Uterus (tissue), 4 donors: ENCODE measurements at places on chromosomes 12 and 14. TPM values are rescaled to one million over a fixed set of nuclear protein-coding genes. Genes with fewer than 3 reads are reported as not detected.

- DNase-seq: peak; percentile 52
Observed at GRCh38 chr14:105476097-105476830, 1.6 kb downstream of the CRIP2 start.

- DNase-seq: no peak
Observed at GRCh38 chr14:26443654-26444053, 154.2 kb downstream of the NOVA1 start.

GRCh38 chr12:18859400-18859799, 121.5 kb downstream of the CAPZA3 start:
- no peak for DNase-seq

DNA sequence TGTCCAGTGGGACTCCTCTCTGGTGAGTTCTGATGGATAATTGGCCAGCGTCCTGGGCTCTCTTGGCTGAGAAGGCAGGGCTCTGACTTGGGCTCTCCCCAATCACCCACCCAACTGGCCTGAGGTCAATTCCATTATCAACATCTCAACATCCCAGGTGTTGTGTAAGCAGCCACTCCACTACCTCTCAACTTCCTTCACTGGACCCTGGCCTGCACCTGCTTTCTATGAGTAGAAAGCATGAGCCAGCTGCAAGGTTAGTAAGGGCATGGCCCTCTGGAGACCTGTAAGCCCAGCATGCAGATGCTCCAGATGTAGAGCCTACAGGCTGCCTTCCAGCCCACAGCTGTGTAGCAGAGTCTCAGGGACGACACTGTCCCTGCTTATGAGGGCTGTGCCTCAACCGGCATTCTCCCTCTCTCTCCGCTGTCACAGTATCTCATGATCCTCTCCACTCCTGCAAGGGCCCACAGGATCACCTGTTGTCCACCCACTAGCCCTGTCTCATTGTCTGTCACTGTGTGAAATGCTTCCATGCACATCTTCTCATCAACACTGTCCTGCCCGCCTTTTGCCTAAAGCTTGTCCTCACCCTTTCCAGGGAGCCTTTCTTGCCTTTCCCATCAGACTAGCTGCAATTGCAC, 5.4 kb upstream of the KRT81 start:
- no peak for DNase-seq

DNA sequence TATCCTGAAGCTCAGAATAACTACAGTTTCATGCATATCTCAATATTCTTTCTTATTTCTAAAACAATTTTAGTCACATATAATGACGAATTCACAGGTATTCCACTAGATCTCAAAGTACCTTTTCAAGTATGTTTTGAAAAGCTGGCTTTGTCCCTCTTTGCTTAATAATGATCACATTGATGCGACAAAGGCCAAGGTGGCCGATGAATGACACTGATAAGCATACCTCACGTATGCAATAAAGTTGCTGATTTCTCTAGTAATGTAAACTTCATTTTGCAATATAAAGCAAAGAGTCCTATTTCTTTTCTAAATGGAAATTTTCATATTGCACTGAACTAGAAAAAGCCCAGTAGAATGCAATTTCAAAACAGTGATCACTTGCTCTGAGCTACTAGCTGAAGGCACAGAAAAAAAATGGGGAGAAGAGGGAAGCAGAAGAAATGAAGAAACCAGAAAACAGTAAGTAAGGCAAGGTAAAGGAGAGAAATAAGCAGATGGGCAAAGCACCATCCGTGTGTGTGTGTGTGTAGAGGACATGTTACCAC, 29.3 kb downstream of the FGD6 start:
- no peak for DNase-seq

GRCh38 chr12:16881986-16882570, 276.1 kb upstream of the LMO3 start:
- no peak for DNase-seq

DNA sequence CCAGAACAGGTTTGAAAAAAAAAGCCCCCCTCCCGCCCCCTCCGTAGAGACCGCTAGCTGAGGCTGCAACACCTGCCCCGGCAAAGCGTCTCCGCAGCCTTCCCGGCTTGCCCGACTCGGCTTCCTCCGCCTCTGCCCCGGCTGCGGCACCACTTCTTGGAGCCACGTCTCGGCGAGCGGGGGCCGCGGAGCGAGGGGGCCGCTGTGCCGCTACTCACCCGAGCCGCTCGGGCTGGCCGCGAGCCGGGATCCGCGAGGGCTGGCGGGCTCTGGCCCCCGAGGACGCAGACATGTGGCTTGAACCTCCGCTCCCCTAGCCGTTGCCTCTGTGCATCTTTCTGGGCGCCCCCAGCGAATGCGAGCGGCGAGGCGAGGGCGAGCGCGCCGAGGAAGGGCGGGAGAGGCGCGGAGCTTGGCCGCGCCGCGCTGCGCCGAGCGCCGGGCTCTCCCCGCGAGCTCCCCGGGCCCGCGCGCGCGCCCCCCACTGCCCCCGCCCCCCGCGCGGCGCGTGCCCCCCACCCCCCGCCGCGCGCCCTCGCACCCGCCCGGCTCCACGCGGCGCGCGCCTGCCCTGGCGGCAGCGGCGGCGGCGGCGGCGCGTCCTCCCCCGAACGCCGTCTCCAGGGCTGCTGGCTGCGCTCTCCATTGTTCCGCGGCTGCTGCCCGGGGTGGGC, 249.5 kb downstream of the APAF1 start:
- no peak for DNase-seq

DNA sequence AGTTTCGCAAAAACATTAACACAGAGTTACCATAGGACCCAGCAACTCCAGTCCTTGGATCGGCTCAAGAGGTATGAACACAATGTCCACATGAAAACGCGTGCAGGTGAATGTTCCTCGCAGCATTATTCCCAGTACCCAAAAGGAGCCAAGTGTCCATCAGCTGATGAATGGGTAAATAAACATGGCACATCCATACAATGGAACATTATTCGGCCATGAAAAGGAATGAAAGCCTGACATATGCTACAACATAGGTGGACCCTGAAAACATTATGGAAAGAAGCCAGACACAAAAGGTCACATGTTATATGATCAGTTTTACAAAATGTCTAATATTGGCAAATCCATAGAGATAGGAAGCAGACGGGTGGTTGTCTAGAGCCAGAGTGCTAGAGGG, 9.1 kb downstream of the RILPL1 start:
- no peak for DNase-seq

DNA sequence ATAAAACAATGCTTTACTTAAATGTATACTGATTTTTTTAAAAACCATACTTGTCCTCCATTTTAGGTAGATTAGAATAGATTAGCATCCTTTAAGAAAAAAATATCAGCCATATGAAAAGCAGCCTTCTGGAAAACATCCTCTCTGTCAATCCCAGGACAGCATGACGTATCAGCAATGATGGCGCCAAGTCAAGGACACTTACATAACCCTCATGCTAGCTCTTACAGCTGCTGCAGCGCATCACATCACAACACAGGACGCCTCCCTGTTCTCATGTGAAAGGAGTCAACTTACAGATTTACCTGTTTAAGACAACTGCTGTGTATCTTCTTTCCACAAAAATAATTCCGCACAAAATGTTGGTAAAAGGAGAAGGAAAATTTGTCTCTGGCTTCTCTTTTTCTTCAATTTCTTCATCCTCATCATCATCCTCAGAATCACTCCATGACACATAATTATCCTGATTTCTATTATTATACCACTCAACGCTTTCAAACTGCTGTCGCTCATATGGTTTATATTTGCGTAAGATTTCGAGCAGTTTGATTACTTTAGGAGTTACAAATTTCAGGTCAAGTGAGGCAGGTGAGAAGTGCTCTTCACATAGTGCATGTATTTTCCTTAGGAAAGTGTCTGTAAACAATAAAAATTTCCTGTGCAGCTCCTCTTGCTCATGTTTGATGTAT, 33.3 kb downstream of the DICER1 start:
- no peak for DNase-seq

- DNase-seq: no peak
Observed at GRCh38 chr14:59271734-59272133, 83.3 kb downstream of the DAAM1 start.

DNA sequence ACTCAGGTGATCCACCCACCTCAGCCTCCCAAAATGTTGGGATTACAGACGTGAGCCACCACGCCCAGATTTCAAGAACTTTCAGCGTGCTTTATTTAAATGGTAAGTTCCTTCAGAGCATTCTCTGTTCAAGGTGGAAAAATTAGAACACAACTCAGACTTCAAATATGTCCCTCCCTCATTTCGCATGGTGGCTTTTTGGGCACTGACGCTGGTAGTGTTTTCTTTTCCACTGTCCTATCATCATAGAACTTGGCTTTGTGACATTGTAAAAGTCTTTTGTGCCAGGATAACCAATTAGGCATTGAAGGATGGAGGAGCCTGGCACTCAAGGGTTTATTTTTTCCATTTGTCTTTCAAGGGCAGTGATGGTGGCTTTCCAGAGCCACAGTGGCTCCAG, 190.8 kb downstream of the NUAK1 start:
- no peak for DNase-seq

DNA sequence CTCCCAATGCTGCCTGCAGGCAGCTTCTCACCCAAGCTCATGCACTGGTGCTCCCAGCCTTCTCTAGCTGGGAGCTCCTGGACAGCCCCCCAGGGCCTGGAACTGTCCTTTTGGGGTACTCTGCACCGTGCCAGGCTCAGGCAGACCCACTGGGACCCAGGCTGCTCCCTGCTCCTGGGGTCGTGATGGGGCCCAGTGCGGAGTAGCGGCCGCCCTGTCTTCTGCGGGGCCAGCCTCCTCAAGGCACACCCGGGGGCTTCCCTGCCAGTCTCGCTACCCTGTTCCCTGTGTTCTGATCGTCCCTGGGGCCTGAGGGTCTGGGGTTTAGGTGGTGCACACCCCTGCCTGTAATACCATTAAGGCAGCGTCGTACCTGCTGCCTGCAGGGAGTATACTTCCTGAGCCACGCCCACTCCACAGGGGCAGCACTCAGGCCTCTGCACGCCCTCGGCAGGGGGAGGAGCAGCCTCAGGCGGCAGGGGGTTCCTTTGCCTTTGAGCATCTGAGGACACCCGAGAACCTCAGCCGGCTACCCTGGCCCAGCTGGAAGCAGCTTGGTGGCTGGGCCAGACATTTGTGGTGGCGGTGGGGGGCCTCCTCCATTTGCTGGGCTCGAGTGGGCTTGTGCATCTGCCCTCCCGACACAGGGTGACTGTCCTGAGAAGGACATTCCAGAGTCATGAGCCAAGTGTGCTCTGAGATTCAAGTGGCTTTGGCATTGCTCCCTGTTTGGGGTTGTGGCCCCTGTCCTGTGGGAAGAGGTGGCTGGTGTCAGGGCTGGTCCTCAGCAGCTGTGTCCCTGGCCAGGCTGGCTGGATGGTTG, 9.2 kb upstream of the CRIP2 start:
- no peak for DNase-seq

DNA sequence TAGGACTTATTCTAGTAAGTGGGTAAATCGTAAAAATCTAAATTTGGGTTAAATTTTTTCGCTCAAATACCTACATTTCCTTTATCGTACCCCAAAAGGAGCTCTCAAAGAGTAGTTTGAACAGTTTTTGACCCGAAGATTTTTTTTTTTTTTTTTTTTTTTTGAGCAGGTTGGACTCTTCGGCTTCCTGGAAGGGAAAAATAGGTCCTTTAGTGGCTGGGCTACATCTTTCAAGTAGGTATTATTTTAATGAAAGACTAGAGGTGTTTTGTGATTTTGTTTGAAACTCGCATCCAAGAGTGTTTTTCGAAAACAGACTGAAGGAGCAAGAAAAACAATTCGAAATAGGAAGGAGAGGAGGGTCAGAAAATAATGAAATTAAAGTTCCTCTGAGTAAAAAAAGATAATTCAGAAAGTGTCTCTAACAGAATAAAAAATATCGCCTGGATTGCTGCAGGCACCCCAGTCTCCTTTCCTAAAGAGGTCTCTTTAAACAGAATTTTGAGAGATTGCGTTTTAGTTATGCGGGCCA, 6.0 kb downstream of the CDKN1B start:
- DNase-seq: no peak

DNA sequence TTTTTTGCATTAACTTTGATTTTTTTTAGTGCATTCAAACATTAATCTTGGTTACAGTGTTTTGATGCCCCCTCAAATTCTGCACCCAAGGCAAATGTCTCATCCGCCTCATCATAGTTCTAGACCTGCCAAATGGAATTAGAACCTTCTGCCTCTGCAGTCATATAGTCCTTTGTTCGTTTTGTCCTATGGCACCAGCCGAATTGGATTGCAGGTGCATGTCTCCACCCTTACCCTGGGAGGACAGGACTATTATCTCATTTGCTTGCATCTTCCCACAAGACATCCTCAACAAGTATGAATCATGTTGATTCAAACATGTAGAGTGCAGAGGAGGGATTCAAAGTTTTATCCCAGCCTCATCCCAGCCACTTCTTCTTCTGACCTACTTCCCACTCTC, 579.1 kb downstream of the VRK1 start:
- DNase-seq: no peak

DNA sequence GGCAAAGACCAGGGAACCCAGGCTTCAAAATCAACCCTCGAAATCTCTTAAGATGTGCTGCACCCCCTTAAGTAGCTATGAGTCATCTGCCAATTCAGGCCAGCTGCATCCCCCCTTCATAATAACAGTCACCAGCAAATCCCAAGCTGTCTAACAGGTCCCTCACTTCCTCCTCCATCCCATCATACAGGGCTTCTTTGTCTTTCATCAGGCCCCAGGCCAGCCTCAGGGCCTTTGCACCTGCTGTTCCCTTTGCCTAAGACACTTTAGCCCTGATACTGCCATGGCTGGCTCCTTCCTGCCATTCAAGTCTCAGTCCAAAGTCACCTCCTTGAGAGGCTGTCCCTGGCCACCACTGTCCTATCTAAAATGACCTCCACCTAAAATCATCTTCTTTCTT, 4.0 kb downstream of the RASAL1 start:
- DNase-seq: no peak

GRCh38 chr12:107779077-107779831, 4.8 kb downstream of the ASCL4 start:
- DNase-seq: no peak

GRCh38 chr12:115528466-115528865, 749.0 kb downstream of the MED13L start:
- no peak for DNase-seq

Gene TRHDE
- total RNA-seq: 20.3 TPM

Gene ART4
- total RNA-seq: 3.7 TPM

Gene CLEC6A
- not detected for total RNA-seq

Gene NABP2
- total RNA-seq: 28.4 TPM

Gene GDF3
- not detected for total RNA-seq

Gene PIWIL1
- total RNA-seq: not detected

Gene PRH2
- total RNA-seq: not detected

Gene PZP
- total RNA-seq: 0.79 TPM

Gene NTF3
- not detected for total RNA-seq
